Right cardiac atrium (tissue), 5 donors: ENCODE measurements at places on chromosomes 5 and 9.

- DNase-seq: no peak
These were observed 129.8 kb downstream of the NXNL2 start for GRCh38 chr9:88664773-88665172.

- DNase-seq: no peak
These were observed 406.8 kb upstream of the ZNF608 start for GRCh38 chr5:125153231-125153630.

DNA sequence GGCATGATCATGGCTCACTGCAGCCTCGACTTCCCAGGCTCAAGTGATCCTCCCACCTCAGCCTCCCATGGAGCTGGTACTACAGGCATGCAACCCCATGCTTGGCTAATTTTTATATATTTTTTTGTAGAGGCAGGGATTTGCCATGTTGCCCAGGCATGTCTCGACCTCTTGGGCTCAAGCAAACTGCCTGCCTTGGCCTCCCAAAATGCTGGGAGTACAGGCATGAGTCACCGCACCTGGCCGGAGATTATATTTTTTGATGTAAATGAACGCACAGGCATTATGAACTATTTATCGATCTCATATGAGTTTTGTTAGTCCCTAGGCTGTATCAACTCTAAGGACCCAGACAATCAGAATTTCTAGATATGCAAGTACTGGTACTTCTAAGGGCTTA, 25.5 kb upstream of the CEP120 start:
- no peak for DNase-seq

DNA sequence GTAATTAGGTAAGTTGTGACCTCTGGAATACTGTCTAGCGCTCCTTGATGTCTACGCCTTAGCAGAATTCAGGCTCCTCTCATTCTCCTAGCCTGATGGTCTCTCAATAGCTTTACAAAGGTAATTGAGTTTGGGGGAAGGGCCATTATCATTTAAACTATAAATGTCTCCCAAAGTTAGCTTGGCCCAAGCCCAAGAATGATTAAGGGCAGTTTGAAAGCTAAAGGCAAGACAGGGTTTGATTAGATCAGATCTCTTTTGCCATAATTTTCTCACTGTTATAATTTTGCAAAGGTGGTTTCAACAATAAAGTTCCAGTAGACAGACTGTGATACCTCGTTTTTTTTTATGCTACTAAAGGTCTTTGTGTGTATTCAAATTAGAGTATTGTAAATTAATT, 3.7 kb upstream of the SLC30A5 start:
- DNase-seq: no peak

GRCh38 chr5:75089137-75089536, 36.8 kb upstream of the GCNT4 start:
- DNase-seq: no peak

GRCh38 chr5:78602400-78602799, 46.2 kb downstream of the LHFPL2 start:
- no peak for DNase-seq

DNA sequence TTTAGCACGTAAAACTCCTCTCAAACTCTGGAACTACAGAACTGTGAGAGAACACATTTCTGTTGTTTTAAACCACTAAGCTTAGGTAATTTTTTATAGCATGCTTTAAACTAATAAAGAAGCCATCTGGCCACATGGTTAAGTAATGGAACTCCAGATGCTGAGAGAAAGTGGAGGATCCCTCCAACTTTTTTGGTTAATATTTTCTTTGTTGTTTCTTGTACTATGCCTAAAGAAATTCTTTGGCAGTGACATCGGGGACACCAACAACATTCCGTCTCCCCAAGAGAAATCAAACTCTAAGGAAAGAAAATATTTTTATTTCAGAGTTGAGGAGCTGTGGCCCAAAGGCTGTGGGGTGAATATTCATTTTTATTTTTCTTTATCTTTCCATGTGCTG, 734.8 kb upstream of the CDH9 start:
- no peak for DNase-seq

DNA sequence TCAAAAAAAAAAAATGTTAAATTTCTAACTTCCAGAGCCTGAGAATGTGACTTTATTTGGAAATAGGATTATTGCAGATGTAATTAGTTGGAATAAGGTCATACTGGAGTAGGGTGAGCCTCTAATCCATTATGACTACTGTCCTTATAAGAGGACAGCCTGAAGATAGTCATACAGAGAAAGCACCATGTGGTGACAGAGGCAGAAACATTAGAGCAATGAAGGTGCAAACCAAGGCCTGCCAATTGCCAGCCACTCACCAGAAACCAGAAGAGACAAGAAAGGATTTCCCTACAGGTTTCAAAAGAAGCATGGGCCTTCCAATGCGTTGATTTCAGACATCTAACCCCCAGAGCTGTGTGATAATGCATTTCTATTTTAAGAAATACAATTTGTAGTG, 659.2 kb upstream of the CHD1 start:
- DNase-seq: no peak

- no peak for DNase-seq
These were observed 53.4 kb downstream of the CDH10 start for GRCh38 chr5:24591426-24591825.

- no peak for DNase-seq
These were observed 108.0 kb downstream of the PPP2R2B start for GRCh38 chr5:146770546-146770945.

- no peak for DNase-seq
These were observed 122.8 kb downstream of the ATPSCKMT start for GRCh38 chr5:10126900-10127299.

DNA sequence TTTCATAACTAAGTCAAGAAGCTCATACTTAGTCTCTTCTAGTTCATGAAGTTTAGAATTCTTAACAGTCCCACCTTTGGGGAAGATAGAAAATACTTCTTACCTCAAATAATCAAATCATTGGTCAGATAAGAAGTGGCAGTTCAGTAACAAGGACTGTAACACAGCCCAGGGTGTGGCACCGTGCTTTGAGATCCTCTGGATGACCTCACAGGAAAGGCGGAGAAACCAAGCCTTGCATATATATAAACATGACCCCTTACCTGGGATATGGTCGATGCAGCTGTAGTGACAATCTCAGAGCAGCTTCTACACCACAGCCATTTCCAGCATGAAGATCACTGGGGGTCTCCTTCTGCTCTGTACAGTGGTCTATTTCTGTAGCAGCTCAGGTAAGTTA, at the start of gene SPINK7:
Gene SPINK7 (plus strand): TSS at position 271 of the 400 bp plus-strand sequence. CDS start 61 bp downstream, at position 332.
- no peak for DNase-seq

DNA sequence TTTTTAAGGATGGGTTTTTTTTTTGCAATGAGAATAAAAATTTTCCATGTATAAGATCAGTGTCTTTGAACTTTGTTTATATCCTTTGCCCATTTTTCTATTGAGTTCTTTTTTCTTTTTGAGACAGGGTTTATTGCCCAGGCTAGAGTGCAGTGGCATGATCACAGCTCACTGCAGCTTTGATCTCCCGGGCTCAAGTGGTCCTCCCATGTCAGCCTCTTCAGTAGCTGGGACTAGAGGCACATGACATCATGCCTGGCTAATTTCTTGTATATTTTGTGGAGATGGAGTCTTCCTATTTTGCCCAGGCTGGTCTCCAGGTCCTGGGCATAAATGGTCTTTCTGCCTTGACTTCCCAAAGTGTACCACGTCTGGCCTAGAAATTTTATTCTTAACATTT, 21.2 kb downstream of the GPBP1 start:
- DNase-seq: no peak

DNA sequence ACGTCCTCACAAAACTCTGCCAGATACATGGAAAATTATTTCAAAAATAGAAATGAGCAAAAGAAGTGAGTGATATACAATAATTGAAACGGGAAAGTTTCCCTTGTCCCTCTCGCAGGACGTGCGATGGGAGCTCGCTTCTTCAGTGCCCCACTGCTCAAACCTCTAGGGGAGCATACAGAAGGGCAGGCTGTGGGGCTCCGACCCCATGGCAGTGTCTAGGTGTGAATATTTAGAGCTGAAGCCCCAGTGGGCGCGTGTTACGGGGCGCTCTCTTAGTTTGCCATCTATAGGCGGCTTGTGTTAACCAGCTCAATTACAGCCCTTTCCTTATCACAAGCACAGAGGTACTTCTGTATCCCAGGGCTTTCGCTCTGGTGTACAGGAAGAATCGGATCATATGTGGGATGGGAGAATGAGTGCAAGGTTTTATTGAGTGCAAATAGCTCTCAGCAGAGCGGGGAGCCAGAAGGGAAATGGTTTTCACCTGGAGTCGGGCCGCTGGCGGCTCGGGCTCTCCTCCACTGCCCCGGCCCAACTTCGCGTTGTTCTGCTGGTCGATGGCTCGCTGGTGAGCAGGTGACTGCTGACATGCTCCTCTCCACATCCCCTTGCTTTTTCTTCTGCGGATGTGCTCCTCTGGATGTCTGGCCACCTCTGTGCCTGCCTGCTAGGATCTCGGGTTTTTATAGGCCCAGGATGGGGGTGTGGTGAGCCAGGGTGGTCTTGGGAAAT, 334.0 kb upstream of the PTPRD start:
- DNase-seq: peak; percentile 31

DNA sequence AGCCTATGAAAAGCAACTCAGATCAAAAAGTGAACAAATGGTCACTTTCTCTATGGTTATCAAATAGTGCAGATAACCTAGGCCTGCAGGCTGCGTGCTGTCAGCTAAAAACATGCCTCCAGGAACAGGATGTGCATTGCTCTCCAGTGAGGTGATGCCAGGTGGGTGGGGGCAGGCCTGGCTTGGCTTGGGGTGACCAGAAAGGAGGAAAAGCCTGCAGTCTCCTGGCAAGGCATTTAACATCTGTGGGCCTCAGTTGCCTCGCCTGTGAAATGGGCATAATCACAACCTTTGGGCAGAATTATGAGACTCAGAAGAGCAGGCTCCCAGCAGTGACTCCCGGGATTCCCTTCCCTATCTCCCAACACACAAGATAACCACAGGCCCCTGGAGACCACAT, 135.9 kb downstream of the COL23A1 start:
- DNase-seq: no peak

DNA sequence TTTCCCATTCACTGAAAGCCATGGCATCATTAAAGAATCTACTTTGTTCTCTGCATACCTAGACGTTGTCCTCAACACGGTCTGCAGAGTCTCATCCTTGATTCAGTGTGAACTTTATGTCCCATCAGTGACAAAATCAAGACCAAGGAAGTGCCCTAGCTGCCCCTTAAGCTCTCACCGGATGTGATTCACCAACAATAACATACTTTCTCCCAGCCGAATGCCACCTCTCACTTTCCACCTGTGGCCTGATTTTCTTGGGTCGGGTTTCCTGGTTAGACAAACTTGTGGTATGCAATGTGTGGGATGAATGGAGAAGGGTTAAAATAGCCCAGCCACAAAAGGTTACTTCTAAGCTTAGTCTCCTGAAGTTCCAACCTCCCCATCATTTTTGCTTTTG, 145.3 kb upstream of the PAPPA start:
- no peak for DNase-seq

DNA sequence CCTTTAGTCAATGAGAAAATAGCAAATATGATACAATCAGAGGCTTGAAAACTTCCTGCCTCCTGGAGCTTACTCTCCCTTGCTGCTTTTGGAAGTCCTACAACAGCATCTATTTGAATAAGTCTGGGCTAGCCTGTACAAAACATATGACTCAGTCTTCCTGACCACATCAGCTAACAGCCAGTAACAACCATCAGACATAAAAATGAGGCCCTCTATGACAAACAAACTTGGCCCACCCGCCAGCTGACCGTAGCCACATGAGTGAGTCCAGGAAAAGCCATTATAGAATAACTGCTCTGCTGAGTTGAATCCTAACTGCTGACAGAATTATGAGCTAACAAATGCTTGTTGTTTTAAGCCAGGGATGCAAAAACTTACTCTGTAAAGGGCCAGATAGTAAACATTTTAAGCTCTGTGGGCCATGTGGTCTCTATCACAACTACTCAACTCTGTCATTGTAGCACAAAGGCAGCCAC, 347.6 kb downstream of the PTPRD start:
- DNase-seq: no peak

DNA sequence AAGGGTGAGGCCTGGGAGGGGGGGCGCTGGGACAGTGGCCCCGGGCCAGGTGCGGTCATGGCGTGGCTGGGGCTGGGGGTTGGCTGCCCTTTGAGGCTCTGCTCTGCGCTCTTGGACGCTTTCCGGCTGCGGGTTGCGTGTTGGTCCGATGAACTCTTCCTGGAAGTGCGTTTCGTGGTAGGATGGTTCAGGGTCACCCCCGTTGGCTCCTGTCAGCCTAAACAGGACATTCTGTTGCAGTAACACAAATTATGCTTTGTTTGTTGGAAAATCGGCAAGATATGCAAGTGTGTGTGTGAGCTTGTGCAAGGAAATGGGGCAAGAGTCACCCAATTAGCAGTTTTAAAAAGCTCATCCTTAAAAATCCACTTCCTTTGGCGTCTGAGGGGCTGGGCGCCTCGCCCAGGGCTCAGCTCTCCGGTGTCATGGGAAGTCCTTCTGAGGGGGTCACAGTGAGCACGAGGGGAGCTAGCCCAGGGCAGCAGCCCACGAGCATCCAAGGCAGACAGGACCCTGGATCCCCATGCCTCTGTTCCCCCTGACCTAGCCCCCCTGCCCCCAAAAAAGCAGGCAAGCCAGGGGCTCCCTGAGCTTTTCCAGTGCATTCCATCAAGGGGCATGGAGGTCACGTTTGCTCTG, 22.2 kb upstream of the RNU6ATAC start:
- peak; percentile 64 for DNase-seq

DNA sequence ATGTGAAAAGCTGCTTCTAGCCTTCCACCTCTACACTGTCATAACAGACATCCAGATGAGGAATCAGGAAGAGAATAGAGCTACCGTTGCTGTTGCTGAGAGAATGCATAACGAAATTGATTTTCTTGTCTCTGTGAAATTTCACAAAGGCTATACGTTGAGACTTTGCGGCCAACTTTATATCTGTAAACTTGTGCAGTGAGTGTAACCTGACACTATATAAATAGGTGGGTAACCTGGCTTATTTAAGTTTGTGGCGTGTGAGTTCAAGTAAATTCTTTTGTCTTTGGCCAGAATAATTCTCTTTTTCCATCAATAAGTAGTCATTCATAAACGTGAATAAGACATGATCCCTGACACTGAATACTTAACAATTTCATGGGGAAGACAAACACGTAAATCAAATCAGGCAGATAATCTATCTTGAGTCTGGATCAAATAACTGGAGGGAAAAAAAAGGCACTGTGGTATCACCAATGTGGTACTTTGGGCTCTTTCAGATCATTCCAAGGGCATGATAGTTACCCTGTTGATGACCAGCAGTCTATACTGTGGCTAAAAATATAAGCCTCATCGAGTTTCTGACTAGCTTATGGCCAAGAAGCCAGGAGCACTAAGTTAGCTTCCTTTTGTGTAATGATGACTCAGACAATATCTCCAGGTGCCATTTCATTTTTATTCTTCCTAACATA, 98.2 kb upstream of the RASA1 start:
- DNase-seq: no peak

- no peak for DNase-seq
These were observed 19.7 kb downstream of the CAMSAP1 start for GRCh38 chr9:135887585-135888050.

GRCh38 chr5:147453875-147454814, 55.7 kb downstream of the DPYSL3 start:
- peak; percentile 91 for DNase-seq

GRCh38 chr5:61498121-61498520, 166.1 kb downstream of the ZSWIM6 start:
- no peak for DNase-seq

GRCh38 chr9:69299315-69299714, 25.7 kb upstream of the ENTREP1 start:
- DNase-seq: no peak
